ENCODE measurements at places on chromosomes 3 and 15. TPM values are rescaled to one million over a fixed set of nuclear protein-coding genes. Genes with fewer than 3 reads are reported as not detected.
A peak's percentile ranks its signal among the peaks of the same experiment; 100 is the strongest.

The B3GALNT1 gene
- total RNA-seq = 11.6 TPM

DNA sequence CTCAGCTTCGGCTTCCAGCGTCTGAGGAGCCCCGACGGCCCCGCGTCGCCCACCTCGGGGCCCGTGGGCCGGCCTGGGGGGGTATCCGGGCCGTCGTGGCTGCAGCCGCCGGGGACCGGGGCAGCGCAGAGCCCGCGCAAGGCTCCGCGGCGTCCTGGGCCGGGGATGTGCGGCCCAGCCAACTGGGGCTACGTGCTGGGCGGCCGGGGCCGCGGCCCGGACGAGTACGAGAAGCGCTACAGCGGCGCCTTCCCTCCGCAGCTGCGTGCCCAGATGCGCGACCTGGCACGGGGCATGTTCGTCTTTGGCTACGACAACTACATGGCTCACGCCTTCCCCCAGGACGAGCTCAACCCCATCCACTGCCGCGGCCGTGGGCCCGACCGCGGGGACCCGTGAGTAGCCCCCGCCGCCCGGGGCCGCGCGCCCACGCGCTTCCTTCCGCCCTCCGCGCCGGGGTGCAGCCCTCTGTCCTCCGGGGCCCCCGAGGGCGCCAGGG lies 462 bp downstream of the EDEM1 start:
- DNase-seq = peak; percentile 48

GRCh38 chr3:119342176-119342575 lies 48.0 kb downstream of the ARHGAP31 start:
- no peak for DNase-seq

DNA sequence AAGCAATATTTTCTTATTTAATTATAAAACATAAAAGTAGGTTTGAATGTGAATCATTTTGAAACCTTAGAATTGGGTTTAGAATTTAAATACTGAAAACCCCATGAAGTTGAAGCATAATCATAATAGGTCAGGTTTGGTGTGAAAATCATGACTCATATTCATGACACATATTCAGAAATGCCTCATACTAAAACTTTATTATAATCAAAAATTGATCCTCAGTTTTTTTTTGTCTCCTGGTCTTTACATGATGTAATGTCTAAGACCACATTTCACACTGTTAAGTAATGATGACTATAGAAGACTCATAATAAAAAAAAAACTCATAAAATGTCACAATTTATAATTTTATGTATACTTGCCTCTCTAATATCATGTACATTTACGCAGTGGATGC lies 190.4 kb downstream of the FOXP1 start:
- no peak for DNase-seq

- DNase-seq = peak; percentile 77
These were observed 1.1 kb downstream of the CNBP start for GRCh38 chr3:129182390-129183185.

DNA sequence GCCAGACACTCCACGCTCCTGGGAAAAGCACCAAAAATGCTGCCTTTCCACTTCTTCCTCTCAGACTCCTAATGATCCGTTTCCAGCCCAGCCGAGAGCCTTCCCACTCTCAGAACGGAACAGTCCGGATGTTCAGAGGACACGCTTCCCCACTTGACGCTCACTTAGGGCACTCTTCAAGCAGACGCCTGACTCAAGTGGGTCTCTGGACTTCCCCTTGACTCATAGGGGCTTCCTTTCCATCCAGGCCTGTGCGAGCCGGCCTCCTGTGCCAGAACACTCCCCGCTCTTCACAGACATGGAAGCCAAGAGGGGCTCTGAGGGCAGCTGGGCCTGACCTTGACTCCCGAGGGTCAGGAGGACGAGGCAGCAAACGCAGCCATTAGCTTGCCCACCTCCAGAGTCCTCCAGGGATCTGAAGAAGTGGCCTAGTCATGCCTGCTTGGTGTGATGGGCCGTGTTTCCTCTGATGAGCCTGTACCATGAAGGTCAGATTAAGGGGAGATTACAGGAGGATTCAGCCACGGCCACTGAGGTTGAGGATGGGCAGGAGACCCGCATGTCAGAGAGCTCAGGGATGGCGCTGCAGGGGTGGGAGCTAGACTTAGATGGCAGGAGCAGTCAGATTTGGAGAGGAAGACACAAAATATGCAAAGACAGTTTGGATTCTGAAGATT lies 114.7 kb upstream of the TLE3 start:
- no peak for DNase-seq

DNA sequence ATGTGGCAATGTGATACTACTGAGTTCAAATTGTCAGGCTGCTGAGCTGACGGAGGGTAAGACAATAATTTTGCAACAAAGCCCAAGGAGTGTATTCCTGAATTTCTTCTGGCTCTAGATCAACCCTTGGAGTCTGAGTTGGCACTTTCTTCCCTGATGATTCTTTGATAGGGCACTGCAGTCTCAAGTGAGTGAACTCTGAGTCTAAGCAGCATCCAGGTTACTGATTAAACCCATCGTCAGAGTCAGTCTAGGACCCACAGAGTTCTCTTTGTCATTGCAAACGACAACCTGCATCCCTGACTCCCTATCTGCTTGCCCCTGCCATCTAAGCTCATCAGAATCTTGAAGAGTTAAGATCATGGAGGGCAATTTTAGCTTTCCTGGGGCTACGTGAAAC lies 58.6 kb downstream of the MME start:
- no peak for DNase-seq

GRCh38 chr3:59565125-59565524 lies 515.3 kb upstream of the CFAP20DC start:
- no peak for DNase-seq

DNA sequence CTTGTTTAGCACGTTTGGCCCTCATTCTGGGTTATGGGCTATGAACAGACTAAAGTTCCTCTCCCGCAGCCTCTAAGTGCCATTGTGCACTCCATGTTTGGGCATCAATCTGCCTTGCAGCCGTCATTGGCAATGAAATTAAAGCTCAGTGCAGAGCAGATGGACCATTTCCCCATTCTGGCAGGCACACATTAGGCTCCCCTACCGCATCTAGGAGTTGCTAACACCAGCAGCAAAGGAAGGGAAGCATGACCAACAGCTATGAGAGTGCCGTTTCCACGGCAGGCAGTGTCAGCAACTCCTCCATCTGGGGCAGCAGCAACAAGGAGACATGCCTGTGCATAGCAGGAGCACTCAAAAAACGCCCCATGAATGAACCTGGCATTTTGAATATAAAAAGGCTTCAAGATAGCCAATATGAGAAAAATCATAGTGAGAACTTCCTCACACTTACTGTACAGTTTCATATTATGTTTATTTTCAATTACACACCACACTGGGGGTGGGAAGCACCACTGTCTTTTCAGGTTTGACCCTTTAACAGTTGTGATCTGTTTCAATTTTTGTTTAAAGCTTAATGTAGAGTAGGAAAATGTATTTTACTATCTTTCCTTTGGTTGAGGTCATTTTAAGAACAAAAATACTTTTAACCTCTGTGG lies 218.7 kb downstream of the KCNMB2 start:
- DNase-seq = no peak

Data from RPMI7951 (cell line).